ENCODE measurements at places on chromosomes 3 and 15.

DNA sequence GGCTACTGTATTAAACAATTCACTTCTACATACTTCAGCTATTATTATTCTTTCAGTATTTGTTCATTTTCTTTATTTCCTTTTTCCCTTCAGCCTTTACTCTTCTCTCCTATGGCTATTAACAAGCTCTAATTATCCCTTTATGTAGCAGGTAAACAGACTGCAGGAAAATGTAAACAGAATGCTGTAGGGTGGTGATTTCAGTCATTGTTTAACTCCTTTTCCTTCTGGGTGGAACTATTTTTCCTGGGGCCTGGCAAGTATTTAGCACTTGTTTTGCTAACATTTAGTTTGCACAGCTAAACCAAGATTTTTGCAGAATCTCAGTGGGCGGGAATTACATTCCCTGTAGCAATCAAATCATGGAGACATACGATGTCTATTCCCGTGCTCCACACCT, 14.4 kb downstream of the RARB start:
- DNase-seq: no peak

- DNase-seq: no peak
These were observed 10.7 kb downstream of the PCSK6 start for GRCh38 chr15:101478701-101479341.

DNA sequence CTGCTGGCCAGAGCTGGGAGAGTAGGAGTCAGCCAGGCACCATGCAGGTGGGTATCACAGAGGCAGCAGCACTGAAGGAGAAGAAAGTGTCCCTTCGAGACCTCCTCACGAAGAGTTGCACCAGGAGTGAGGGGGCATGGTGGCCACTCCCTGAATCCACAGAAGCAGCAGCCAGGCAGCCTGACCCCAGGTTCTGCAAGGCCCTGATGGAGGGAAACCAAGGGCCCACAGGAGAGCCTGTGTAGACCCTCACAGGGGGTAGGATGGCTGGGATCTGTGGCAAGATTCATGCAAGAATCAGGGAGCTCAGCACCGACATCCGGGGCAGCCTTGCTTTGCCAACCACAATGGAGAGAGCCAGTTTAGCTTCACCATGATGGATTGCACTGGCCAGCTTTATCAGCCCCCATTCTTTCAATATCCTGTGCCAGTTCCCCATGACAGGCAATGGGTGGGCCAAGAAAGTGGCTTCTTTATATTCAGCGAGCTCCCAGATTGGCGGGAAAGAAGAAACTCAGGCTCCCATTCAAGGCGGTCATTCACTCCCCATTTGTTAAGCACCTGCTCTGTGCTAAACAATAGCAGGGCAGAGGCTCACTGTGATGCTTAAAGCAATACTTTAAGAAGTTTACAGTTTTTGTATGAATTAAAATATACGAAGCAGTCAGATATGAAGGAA, 33.5 kb upstream of the TBC1D21 start:
- DNase-seq: no peak

GRCh38 chr3:9721015-9721699, 10.4 kb upstream of the BRPF1 start:
- DNase-seq: no peak

- no peak for DNase-seq
These were observed 174.3 kb downstream of the SMAD6 start for GRCh38 chr15:66876421-66876730.

- peak; percentile 41 for DNase-seq
These were observed 577 bp downstream of the ZNF148 start for GRCh38 chr3:125374501-125374995.

GRCh38 chr15:84773716-84774115, 25.3 kb downstream of the ZNF592 start:
- DNase-seq: no peak

DNA sequence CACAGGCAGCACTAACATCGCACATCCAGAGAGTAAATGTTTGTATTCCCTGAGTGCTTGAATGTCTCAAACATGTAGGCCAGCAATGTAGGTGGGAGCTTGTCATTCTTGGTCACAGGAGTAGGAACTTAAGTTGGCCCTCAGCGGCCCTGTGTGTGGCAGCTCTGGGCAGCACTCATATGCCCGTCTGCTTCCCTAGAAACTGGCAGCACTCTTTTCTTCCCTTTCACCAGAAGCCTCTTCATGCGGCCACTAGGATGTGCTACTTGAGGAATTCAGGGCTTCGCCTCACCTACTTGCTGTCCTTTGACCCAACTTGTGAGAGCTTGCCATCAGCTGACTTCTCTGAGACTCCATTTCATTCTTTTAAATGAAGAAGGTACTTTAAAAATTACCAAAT, 69.5 kb downstream of the TIPARP start:
- no peak for DNase-seq

- no peak for DNase-seq
These were observed 30.1 kb downstream of the CCDC12 start for GRCh38 chr3:46946416-46946815.

- DNase-seq: no peak
These were observed 7.6 kb downstream of the HSPBAP1 start for GRCh38 chr3:122786066-122786465.

- no peak for DNase-seq
These were observed 27.7 kb upstream of the VPS33B start for GRCh38 chr15:91050128-91050455.

DNA sequence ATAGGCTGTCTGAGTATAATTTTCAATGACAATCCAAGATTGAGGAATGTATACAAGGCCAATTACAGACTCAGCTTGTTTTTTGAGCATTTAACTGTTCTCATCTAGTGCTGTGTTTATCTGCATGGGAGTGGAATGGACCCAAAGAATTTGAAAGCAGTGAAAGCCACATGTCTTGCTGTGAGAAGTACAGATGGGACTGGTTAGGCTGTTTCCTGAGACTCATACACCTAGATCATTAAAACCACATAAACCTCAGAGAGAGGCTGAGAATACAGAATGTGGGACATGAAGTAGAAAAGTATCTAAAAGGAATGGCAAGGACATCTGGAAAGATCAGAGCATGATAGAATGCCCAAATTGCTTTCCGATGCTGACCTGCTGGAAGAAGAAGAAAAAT, 224.6 kb downstream of the NLGN1 start:
- no peak for DNase-seq

GRCh38 chr3:69178838-69179739, 56.7 kb upstream of the LMOD3 start:
- no peak for DNase-seq

Measured in hematopoietic multipotent progenitor cell treated with erythropoietin and hydrocortisone succinate and interleukin-3 and kit ligand, for 17 days (in vitro differentiated cells).